H54 (cell line): ENCODE measurements at places on chromosomes 16 and 17.

DNA sequence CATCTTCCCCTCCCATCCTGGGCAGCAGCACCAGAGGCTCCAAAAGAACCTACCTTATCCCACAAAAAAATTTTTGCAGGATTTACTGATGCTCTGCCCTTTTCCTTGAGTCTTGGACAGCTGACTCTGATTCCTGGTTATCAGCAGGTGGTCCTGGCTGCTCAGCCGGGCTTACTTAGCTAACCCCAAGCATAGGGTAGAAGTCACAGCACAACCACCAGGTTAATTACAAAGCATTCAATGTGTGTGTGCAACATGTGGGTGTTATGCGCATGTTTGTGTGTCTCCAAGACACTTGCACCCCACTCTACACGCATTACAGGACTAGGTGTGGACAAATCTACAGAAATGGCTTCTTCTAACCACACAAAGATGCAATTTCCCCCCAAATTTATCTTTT lies 36.3 kb downstream of the PECAM1 start:
- no peak for DNase-seq

DNA sequence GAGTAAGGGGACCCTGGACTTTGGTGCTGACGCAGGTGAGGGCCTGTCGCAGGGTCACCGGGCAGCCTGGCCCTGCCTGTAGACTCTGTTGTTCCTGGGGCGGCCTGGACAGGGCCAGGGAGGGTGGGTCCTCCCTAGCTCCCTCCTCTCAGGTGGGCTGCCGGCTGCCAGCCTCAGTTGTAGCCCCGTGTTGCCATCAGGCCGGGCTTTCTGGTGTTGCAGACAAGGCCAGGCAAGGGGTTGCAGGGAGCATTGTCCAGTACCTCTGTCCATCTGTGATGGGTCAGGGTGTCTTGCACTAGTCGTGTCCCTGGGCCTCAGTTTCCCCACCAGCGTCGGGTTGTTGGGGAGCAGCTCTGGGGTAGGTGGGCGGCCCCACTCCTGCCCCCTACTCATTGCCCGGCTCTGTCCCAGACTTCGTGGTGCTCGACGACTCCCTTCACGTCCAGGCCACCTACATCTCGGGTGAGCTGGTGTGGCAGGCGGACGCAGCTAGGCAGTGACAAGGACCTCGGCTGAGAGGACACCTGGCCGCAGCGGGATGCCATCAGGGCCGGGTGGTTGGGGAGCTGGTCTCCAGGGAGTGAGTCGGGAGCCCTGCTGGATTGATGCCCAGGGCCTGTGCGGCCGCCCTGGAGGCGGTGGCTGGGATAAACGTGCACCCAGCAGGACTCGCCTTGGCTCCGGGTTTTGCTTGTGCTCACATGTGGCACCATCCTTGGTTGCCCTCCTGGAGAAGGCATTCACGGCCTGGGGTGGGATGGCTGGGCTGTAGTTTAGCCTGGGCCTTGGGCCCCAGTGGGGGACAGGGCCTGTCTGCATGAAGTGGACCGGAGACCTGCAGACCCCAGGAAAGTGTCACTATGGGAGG lies 1.9 kb downstream of the CEMP1 start:
- DNase-seq: no peak

GRCh38 chr17:46182961-46183360 lies 10.3 kb downstream of the KANSL1 start:
- no peak for DNase-seq

DNA sequence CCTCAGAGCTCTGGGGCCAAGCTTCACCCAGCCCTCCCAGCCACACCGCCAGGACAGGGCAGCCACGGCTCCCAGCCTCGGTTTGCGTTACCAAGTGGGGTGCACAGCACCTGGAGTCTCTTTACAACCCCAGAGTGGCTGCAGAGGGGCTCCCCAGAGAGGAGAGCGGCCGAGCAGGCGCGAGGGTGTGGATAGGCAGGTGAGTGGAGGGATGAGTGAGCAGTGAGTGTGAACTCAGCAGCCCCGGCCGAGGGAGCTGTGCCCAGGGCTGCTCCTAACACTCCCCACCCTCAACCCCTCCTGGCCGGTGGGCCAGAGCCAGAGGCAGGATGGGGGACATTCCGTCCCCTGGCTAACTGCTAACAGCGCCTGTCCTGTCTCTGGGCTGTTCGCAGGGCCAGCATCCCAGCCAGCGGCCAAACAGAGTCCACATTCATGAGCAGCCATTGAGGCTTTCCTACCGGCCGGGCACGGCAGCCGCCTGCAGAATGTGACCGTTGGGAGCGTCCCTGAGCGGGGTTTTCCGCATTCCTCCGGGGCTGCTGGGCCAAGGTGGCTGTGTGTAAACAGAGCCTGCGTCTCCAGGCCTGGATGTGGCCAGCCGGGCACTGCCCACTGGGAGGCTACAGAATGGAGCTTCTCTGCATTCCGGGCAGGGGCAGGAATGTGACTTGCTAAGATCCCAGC lies 5.3 kb downstream of the ZNF469 start:
- DNase-seq: no peak

- DNase-seq: no peak
Observed at GRCh38 chr17:47725446-47726111, 7.5 kb upstream of the TBX21 start.

DNA sequence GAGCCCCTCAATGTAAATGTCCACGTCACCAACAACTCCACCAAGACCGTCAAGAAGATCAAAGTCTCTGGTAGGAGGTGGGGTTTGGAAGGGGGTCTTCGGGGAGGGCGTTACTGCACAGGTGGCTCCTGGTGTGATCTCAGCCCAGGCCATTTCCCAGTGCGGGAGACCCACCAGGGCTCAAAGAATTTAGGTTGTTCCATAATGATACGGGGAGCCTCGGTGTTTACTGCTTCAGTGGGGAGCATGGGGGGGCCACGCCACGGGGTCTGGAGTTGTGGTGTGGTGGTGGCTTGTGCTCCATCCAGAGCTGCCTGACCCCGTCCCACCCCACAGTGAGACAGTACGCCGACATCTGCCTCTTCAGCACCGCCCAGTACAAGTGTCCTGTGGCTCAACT lies 7.8 kb downstream of the ARRB2 start:
- no peak for DNase-seq

- no peak for DNase-seq
Observed at GRCh38 chr16:2527071-2527783, 4.0 kb downstream of the CEMP1 start.

DNA sequence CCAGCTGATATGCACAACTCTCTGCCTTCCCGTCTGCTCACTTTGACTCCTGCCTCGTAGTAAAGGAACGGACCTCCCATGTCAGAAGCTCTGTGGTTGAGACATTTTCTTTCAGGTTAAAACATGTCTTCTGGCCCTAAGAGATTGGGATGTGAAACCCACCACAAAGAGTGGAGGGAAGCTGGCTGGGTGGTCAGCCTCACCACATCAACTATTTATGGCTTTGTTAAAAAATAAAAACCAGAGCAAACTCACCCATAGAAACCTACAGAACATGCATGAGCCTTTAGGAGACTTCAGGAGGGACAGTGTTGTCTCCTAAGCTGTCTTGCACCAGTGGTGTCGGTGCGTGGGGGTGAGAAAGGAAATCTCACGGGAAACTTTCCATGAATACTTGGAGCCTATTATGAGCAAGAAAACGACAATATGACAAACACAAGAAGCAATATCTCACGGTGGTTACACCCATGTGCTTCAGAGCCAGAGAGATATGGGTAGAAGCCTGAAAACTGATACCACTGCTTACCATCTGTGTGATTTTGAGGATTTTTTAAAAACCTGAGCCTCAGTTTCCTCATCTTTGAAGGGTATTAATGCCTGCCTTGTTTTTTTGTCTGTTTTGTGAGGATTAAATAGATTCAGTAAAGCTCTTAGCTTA lies 61.7 kb upstream of the XYLT1 start:
- no peak for DNase-seq

GRCh38 chr16:29645694-29646187 lies 17.3 kb upstream of the SPN start:
- no peak for DNase-seq

- DNase-seq: no peak
Observed at GRCh38 chr17:62388856-62389255, 8.5 kb downstream of the EFCAB3 start.

DNA sequence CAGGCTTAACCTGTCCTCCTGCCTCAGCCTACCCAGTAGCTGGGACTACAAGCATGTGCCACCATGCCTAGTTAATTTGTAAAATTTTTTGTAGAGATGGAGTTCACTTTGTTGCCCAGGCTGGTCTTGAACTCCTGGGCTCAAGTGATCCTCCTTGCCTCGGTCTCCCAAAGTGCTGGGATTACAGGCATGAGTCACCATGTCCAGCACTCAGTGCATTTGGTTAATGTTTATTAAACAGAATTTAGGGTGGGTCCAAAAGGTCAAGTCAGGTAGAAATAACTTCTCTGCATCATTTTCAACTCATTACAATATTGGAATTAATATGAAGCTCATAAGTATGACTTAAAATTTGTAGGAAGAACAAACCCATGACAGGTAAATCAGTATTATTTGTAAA lies 55.7 kb downstream of the RHOT1 start:
- DNase-seq: no peak

- no peak for DNase-seq
Observed at GRCh38 chr16:12305847-12306801, 329.6 kb downstream of the SNX29 start.

- DNase-seq: no peak
Observed at GRCh38 chr17:75518201-75518600, 1.9 kb downstream of the TSEN54 start.

DNA sequence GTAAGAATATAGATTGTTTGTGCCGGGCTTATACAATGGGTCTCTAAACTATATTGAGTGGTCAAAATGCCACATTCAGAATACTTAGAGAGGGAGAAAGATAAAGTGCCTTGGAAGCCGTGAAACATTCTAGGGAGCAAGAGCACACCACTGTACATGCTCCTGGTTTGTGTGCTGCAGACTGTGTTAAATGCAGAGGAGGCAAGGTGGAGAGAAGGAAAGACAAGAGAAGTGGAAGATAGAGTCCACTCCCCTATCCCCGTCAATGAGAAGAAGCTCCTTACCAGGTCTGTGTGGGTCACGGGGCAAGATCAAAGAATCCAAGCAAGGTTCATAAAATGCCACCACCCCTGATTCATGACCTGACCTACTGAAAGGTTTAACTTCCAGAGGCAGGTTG lies 267.1 kb upstream of the TBX2 start:
- no peak for DNase-seq

DNA sequence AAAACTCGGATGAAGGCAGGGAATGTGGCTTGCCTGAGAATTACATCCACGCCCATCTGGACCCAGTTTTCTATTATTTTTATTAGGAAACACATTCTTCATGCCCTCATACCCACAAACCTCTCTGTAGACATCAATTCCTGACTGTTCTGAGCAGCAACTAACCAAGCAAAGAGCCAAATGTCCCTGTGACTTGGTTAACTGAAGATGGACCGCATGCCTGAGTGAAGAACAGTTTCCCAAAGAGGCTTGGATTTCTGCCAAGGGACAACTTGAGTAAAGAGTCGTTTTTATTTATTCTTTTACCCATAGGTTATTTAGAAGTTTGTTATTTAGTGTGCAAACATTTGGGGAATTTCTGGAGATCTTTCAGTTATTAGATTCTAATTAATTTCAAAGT lies 259.8 kb downstream of the GRIN2A start:
- no peak for DNase-seq

- DNase-seq: no peak
Observed at GRCh38 chr16:14585287-14585686, 44.8 kb downstream of the PARN start.

GRCh38 chr16:21060027-21060510 lies 90.6 kb downstream of the DNAH3 start:
- DNase-seq: no peak

- no peak for DNase-seq
Observed at GRCh38 chr16:54437401-54437800, 150.8 kb upstream of the IRX3 start.

DNA sequence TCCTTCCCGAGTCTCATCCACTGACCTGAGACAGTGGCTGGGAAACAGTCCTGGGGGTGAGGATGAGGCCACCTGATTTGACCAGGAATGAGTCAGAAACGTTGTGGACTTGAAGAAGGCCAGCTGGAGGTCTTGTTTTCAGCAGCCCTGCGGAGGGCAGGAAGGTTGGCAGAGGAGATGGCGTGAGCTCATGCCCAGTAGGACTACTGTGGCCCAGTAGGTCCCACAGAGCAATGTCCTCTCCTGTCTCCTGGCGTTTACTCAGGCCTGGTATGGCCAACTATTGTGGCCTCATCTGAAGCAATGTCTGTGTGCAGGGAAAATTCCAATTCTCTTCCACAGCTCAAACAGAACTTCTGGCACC lies 84.1 kb upstream of the DNAJA2 start:
- no peak for DNase-seq

DNA sequence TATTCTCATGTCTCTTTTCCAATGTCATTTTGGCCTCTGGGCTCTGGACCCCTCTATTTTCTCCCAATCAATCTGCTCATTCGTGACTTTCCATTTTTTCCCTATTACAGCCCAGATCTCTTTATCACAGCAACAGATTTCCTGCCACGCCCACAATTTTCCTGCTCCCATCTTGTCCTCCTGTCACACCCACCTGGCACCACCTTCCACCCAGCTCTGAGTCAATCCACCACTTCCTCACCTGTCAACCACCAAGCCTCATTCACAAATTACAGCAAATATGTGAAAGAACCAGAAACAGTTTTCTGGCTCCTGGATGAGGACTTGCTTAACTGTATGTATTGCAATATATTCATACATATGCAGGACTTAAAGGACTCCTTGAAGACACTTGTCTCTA lies 311.3 kb downstream of the GRIN2A start:
- no peak for DNase-seq

DNA sequence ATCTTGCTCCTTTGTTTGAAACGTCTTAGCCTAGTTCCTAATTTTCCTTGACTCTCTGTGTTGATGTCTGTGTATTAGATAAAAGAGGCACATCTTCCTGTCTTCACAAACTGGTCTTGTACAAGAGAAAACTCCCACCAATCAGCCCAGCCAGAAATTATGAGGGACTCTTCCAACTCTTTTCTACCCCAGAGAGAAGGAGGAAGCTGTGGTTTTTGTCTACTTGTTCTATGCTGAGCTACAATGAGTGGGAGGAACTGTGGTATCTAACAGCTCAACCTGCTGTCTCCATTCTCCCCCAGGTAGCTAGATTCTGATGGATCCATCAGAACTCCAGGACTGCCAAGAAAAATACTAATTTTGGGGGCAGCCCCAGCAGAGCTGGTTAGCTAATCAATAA lies 392.5 kb downstream of the HS3ST3B1 start:
- DNase-seq: no peak

- DNase-seq: no peak
Observed at GRCh38 chr17:81542431-81543338, 9.5 kb downstream of the FAAP100 start.

GRCh38 chr17:12990041-12990808 lies 27.6 kb downstream of the ELAC2 start:
- DNase-seq: no peak

DNA sequence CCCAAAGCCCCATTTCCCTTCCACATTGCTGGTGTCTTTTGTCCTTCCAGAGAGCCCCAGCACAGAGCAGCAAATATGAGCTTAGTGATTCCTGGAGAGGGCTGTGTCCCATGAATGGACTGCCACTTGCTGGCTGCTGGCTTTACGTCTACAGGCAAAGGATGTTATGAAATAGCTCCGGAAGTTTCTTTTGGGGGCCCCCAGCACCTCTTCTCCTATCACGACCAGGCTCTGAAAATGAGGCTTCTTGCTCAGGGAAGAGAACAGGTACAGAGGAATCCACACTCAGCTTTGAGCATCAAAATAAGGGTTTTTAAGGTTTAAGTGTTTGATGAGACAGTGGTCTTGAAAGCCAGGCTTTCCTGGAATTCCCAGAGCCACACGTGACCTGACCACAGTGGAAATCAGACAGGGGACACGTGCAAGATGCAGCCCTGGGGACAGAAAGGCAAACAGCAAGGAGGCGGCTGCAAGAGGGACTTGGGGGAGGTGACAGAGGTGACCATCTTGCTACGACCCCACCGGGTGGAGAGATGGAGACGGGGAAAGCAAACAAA lies 58.1 kb downstream of the ZDHHC7 start:
- no peak for DNase-seq
